ENCODE measurements at places on chromosomes 2 and 18.

- DNase-seq = no peak
These were observed 16.4 kb downstream of the SMAD7 start for GRCh38 chr18:48934415-48934722.

DNA sequence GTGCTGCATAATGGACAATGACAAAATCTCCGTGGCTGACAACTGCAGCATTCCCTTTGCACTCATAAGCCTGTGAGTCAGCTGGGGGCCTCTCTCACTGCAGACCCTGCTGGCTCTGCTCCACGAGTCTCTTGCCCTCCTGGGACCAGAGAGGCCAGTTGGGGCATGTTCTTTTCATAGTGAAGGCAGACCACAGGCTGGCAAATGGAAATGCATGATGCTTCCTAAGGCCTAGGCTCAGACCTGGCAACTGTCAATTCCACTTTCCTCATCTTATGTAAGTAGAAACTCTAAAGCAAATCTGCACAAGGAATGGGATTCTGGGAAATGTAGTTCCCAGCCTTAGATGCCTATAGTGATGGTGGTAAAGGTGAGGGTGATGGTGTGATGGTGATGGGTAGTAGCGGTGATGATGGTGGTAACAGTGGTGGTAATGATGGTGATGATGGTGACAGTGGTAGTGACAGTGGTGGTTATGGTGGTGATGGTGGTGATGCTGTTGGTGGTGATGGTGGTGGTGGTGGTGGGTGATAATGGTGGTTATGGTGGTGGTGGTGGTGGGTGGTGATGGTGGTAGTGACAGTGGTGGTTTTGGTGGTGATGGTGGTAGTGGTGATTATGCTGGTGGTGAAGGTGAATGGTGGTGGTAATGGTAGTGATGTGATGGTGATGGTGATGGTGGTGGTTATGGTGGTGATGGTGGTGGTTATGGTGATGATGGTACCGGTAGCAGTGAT, 185.8 kb upstream of the ARL4C start:
- no peak for DNase-seq

GRCh38 chr2:100941646-100942240, 60.3 kb upstream of the RPL31 start:
- no peak for DNase-seq

- no peak for DNase-seq
These were observed 132.8 kb downstream of the L3MBTL4 start for GRCh38 chr18:6281874-6282273.

GRCh38 chr2:6810961-6811360, 54.7 kb downstream of the CMPK2 start:
- no peak for DNase-seq

DNA sequence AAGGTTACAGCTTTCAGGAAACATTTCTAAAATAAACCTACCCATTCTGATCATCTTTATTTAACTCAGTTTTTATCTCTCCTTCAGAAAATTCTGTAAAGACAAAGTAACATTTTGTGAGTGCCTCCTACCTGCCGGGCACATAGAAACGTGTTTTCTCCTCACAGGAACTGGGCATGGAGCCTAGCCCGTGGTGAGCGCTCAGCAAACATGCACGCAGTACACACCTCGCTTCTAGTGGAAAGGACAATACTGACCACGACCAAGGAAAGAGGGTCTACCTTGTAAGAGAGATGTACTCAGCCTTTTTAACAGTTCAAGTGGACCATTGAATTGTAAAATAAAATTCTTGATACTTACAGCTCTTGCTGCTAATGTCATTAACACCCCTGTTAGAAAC, 24.8 kb upstream of the KIDINS220 start:
- DNase-seq = no peak

- DNase-seq = no peak
These were observed 34.8 kb downstream of the LBH start for GRCh38 chr2:30266051-30266621.

GRCh38 chr18:37572736-37573135, 7.1 kb upstream of the CELF4 start:
- no peak for DNase-seq

DNA sequence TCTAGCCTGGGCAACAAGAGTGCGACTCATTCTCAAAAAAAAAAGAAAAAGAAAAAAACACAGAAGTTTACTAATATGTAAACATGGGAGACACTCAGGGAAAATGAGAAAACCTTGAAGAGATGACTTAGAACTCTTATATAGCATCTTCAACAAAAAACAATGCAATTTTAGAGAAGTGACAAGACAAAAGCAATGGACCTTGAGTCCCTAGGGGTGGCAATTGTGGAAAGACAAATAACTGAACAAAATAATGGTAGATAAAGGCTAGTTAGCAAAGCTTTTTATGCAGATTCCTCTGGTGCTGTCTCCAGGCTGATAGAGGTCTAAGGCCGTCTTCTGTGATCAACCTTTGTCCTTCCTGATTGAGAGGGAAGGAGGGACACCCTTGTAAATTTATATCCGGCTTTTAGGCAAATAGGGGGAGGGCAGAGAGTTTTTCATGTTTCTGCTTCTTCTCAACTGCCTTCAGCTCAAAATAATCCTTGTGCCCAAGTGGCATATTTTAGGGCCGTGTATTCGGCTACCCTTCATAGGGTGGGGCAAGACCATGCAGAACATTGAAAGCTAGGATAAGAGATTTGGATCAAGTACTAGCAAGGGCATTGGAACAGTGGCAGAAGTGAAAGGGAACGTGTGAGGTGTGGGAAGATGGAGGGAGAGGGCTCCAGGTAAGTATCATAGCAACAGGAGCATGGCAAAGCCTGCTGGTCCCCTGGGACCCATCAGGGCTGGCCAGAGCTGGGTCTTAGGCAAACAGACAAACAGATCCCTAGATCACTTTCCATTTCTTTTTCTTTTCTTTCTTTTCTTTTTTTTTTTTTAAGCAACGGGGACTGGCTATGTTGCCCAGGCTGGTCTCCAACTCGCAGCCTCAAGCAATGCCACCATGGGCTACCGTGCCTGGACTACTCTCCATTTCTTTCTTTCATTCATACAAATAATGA, 116.2 kb upstream of the STPG4 start:
- no peak for DNase-seq

DNA sequence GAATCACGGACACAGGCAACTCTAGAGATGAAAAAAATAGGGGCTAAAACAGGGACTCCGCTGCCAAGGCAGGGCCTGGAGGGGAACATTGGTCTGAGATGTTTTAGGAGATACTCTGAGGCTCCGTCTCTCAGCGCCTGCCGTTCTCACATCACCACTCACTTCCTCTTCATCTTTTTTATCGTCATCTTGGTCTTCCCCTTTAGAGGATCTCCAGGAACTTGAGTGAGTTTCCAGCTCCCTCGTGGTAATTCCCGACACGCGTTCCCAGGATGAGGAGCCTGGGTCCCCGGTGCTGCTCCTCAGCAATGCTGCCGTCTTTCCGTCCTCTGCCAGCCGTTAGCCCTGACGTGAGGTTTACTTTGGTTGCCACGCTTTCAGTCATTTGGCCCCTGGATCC, 16.1 kb downstream of the MLPH start:
- DNase-seq = no peak

GRCh38 chr2:75853436-75853835, 142.7 kb upstream of the GCFC2 start:
- no peak for DNase-seq

DNA sequence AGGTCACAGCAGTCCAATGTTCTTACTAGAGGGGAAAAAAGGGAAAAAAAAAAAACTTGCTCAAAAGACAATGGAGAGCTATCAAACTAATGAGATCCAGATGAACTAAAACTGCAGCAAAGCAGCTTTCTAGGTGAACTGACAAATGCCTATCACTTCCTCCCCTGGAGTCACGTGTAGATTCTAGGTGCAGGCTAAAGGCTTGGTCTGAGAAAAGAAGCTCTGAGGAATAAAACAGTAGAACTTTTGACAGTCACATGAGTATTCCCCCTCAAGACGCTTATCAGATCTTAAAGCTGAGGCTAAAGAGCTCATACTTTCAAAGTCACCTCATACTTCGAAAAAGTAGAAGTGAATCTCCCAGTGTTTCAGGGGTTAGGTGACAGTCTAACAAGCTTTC, 42.3 kb downstream of the SMAD2 start:
- DNase-seq = no peak

GRCh38 chr2:225069477-225069876, 27.2 kb upstream of the DOCK10 start:
- DNase-seq = no peak

- no peak for DNase-seq
These were observed 136.3 kb upstream of the SLC39A10 start for GRCh38 chr2:195520671-195521155.

DNA sequence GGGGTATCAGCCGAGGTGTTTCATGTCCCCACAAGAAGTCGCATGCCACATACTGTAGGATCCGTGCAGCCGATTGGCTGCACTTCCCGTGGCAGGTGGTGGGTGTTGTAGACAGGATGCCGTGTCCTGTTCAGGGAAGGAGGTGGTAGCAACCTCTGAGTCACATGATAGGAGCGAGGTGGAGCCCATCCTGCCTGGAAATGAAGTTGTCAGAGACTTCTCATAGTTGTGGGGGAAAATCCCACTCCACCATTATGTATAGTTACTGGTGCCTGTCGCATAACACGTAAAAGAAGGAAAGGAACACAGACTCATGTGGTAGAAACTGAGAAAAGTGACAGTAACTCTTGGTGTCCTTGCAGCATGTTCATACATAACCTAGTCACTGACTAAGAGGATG, 91.4 kb upstream of the IL1R2 start:
- DNase-seq = no peak

GRCh38 chr2:239605976-239606375, 205.2 kb upstream of the HDAC4 start:
- DNase-seq = no peak

DNA sequence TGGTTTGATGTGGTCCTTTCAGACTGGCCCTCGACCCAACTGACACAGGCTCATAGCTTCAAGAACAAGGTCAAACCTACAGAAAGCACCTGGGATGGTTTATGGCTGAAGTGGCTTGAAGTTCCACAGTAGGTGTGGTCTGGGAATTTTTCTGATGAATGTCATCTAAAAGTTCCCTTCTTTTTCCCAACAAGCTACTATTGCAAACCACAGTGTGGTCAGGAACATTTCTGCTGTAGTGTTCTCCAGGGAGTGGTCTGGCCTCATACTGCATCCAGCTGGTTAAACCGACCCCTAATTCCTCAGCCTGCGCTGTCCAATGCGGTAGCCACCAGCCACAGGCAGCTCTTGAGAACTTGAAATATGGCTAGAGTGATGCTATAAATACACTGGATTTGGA, 92.7 kb downstream of the FAM124B start:
- no peak for DNase-seq

- no peak for DNase-seq
These were observed 20.9 kb upstream of the CFAP36 start for GRCh38 chr2:55498582-55498981.

DNA sequence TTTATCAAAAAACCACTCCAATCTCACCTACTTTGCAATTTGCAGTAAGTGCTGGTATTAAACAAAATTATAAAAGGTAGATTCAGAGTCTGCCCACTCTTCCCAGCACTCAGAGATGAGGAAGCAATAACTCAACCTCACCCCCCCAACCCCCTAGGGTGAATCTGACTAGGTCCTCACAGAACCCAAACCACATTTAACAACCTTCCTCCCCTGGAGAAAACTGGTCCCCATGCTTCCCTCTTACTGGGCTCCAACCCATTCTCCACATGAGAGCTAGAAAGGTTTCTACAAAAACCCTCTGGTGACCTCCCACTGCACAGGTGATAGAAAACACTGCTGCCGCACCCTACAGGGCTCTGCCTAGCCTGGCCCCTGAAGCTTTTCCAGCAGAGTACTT, 40.5 kb upstream of the BMP10 start:
- no peak for DNase-seq

DNA sequence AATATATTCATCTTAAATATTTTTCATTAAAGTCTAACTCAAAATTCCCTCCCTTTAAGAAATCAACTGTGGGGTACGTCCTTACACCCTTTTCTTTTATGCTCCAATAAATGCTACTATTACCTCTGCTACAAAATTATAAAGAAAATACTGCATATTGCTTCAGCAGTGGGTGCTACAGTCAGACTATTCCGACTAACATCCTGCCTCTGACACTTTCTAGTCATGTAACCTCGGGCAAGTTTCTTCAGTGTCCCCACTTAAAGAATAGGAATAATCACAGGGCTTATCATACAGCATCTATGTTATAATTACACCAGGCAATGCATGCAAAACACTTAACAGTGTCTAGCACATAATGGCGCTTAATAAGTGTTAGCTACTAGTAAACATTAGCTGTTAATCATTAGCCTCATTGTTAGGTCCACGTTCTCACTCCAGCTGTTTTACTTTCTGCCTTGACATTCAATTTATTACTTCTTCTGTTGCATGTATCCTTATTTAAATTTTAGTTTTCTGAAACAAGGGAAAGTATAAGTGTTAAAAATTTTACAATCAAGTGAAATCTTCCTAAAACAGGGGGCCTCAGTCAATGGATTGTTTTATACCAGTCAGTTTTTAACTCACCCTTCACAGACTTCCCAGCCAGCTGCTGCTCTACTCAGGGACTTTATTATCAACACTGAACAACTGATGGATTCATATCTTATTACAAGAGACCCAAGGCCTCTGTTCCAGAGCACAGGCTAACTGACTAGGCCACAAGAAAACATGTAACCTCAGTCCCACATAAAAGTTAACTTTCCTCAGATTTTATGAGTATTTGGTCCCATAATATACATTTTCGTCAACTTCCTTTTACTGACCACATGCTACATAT, 54.0 kb downstream of the CLASP1 start:
- DNase-seq = no peak

DNA sequence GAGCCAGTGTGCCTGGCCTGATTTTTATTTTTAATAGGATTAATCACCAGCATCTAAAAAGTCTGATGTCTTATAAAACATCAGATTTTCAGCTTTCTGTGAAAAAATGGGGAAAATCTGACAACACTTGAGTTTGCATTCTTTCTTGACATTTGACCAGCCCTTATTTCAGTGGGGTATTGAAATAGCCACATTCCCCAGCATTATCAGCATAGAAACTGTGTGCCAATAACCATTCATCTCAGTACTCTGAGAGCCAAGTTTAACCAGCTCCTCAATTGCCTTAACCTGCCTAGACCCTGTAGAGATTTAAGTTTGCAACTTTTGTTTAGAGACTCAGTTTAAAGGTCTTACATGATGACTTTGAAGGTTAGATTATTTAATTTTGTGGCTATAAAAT, 155.0 kb downstream of the CERS6 start:
- no peak for DNase-seq

- no peak for DNase-seq
These were observed 1.8 kb upstream of the SULT6B1 start for GRCh38 chr2:37190290-37190689.

DNA sequence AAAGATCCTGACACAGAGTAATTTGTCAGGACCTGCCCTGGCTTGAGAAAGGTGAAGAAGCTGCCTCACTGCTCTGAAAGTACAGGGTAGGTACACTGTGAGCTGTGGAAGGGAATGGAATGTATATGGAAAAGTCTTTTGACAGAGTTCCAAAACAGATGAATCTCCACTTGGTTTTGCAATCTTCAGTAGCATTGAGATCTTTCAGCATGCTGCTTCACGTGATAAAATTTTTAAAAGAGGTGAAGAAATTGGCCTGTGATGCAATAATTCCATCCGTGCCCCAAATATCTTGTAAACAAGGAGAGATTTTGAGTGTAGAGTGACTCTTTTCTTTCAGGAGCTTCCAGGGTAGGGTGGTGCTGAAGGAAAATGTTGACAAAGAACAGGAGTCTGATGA, 123.1 kb downstream of the OSR1 start:
- no peak for DNase-seq

GRCh38 chr2:10482460-10482859, 34.3 kb upstream of the ODC1 start:
- DNase-seq = no peak
